CD4-positive, alpha-beta T cell treated with Interleukin-21 for 1 hour (primary cell): ENCODE measurements at places on chromosomes 11 and 22.

GRCh38 chr11:126797457-126798169 lies 203.0 kb downstream of the KIRREL3 start:
- no peak for DNase-seq

GRCh38 chr11:126156814-126157213 lies 54.6 kb downstream of the RPUSD4 start:
- DNase-seq: no peak

DNA sequence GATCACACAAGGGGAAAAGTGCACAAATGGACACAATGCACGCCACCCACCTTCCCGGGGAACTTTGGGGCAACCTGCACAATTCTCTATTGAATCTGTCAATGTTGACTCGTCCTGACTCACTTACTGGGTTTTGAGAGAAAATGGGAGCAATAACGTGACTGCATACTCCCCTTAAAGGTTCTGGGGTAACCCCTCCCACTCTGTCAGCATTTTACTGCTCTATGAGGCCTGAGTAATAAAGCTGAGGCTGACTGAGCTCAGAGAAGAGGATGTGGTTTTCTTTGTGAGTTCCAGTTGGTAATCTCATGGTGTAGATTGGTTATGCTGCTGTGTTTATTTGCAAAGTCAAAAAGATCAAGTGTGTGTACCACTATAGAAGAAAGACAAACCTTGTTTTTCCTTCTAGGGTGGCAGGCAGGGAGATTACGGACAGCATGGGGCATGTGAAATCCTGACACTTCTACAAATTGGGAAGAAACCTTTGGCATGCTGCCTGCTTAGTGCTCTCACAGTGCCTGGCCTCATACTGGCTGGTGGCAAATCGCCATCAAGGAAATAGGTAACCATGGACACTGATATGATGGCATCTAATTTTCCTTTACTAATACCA lies 16.1 kb upstream of the APOA1 start:
- DNase-seq: peak; percentile 83

DNA sequence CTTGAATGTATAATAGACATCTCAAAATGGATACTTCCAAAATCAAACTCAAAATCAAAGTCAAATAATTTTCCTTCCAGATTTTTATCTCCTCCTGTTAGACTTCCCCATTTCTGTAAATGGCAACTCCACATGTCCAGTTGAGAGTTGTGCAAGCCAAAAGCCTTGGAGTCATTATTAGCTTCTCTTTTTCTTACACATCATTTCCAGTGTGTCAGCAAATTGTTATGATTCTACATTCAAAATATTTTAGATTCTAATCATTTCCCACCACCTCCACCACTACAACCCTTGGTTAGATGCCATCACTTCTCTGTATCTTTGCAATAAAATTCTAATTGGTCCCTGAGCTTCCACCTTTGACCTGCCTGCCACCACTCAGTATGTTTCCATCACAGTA lies 155.7 kb downstream of the CNTN5 start:
- DNase-seq: no peak

DNA sequence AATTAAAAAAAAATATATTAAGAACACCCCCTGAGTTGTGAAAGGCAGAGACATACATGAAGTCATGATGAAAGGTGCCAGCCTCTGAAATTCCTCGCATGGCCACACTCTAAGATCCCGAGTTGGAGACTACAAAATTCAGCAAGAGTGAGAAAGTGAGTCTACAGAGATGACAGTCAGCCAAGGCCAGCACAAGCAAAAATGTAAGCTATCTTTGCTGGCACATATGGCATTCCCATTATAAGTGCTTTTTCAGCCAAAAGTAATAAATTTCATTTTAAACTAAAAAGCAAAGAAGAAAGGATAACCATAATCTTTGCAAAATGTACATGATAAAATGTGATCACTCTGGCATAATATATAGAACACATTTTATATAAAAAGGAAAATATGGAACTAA lies 40.6 kb downstream of the FANCF start:
- DNase-seq: no peak

DNA sequence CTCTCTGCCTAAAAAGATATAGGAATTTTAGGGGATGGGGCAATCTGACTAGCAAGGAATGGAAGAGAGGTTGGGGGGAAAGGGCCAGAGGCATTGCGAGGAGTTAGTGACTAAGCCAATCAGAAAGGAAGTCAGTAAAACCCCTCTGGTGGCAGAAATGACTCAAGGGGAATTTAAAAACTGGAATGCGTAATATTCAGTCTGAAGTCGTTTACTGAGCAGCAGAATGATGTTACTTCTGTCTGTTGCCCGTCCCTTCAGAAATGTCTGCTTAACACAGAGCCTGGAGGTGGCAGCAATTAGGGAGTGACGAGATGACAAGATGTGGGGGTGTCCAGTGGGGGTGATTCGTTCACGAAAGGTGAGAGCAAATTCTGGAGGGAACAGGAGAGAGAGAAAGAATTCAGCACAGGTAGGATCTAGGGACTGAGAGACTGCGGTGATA lies 107.7 kb upstream of the CLMP start:
- DNase-seq: peak; percentile 17

- no peak for DNase-seq
Measured at GRCh38 chr22:37546437-37547250, 13.6 kb upstream of the CDC42EP1 start.

DNA sequence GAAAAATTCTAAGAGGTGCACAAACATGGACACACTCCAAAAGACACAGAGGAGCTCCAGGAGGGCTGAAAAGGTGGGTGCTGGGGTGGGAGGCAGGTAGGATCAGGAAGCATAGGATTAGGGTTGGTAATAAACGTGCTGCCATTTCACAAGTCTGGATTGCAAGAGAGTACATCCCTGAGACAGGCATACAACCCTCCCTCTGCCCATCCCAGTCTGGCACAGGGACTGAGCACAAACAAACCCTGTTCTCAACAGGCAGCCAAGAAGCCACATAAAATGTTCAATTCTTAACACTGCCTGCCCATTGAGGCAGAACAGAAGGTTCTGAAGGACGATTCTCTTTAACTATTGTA lies 18.5 kb downstream of the SLC35F2 start:
- DNase-seq: no peak

GRCh38 chr11:126592496-126593410 lies 237.3 kb downstream of the ST3GAL4 start:
- no peak for DNase-seq

GRCh38 chr22:32920734-32921133 lies 119.2 kb downstream of the TIMP3 start:
- no peak for DNase-seq

DNA sequence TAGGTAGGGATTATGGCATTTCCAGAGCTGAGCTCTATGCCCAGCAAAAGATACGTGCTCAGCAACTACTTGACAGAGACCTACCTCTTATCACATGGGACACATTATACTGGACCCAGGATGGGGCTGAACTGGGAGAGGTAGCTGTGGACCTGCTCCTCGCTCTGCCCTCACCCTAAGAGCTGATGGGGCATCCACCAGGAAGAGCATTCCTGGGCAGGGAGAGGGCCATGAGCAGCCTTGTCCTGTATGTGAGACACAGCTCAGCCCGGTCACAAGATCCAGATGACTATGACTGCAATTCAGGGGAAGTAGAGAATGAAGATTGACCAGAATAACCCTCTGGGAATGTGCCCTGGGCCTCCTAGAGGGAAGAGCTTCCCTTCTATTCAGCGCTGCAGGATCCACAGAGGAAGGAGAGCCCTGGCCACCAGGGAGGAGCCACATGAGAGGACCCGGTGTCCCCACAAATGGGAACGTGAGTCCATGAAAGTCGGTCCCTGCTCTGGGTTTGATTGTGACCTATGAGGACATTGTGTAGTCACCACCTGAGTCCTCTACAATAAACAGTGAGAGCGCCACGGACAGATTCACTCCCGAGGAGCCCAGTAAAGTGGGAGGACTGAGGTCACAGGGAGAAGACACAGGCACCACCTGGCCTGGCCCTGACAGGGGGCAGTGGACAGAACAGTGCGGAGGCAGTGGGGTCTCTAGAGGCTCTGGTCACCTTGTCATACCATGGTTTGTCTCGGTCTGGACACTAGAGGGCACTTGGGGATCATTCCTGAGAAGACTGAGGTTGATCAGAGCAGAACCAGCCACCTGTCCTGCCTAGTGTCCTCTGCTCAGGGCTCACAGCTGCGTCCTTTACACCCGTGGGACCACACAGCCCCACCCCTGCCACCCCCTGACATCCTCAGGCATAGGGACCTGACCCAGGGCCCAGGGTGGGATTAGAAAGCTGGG lies 99.5 kb downstream of the ZNF280B start:
- DNase-seq: no peak

GRCh38 chr11:94769880-94770279 lies 1.7 kb downstream of the AMOTL1 start:
- no peak for DNase-seq

DNA sequence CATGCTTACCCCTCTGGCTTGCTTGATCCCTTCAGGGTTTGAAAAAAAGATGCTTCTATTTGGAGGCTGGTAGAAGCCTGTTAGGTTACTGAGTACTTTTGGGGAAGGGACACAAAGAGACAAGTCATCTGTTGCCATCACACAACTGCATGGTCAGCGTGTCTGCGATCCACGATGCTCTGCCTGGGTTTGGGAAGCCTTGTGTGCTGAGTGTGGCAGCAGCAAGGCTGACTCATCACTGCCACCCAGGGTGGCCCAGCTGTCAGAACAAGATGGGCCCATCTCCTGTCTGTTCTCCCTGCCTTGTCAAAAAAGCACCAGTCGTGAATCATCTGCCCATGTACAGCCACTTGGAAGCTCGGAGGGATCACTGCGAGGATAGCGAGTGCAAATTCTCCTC lies 26.2 kb downstream of the UBASH3B start:
- DNase-seq: no peak

- no peak for DNase-seq
Measured at GRCh38 chr11:92829671-92830070, 139.8 kb upstream of the MTNR1B start.

GRCh38 chr22:30027169-30027568 lies 53.1 kb upstream of the HORMAD2 start:
- DNase-seq: no peak

- no peak for DNase-seq
Measured at GRCh38 chr11:75165721-75166120, 14.8 kb downstream of the SLCO2B1 start.

DNA sequence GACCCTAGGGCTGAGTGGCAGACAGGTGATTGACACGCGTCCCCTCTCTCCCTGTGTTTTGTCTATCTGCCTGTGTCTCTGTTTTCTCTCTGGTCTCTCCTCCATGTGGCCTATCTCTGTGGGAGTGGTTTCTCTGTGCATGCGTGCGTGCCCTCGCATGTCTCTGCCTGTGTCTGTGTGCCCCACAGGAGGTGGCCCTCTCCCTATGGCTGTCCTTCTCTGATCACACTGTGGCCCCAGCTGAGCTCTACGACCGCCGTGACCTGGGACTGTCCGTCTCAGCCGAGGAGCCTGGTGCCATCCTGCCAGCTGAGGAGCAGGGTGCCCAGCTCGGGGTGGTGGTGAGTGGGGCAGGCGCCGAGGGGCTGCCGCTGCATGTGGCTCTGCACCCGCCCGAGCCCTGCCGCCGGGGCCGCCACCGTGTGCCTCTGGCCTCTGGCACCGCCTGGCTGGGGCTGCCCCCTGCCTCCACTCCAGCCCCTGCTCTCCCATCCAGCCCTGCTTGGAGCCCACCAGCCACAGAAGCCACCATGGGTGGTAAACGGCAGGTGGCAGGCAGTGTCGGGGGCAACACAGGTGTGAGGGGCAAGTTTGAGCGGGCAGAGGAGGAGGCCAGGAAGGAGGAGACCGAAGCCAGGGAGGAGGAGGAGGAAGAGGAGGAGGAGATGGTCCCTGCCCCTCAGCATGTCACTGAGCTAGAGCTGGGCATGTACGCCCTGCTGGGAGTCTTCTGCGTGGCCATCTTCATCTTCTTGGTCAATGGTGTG lies 11.6 kb downstream of the TMEM132A start:
- DNase-seq: no peak

- no peak for DNase-seq
Measured at GRCh38 chr22:31447337-31447736, 42.3 kb downstream of the EIF4ENIF1 start.

- no peak for DNase-seq
Measured at GRCh38 chr22:30279046-30279788, 10.1 kb downstream of the CASTOR1 start.

GRCh38 chr11:76600124-76600655 lies 70.4 kb downstream of the LRRC32 start:
- DNase-seq: no peak

- no peak for DNase-seq
Measured at GRCh38 chr11:57316017-57316416, 8.7 kb downstream of the TNKS1BP1 start.

DNA sequence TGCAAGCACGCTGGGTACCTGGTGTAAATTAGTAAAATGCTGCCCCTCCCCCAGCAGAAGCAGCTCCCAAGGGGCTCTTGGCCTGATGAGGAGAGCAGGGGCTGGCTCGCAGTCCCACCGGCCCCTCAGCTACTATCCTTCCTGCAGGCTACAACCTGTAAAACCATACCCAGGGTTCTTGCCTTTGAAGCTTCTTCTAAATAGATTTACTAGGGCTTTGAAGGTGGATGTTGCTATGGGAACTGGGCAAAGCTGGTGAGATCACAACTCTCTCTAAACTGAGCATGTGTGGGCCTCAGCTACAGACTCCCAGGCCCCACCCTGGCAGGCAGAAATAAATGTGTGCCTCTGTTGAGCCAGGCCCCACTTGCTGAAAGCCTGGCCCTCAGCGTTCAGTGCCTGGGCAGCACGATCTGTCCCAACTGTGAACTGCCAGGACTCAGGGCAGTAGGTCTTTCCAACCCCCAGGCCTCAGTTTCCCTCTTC lies 18.5 kb downstream of the CD5 start:
- peak; percentile 81 for DNase-seq

DNA sequence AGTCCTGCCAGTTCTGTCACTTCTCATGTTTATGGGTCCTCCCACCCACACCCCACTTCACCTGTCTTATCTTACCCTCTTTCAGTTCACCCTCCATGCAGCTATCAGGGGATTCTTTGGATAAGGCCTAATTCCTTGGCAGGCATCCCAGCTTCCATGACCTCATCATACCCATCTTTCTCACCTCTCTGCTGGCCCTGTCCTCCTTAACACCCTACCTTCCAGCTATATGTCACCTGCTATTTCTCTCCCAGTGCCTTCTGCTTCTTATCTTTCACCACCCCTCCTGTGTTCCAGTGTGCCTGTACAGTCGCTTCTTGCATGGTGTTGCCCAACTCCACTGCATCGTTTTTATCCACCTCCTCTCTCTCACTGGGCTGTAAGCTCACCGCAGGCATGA lies 28.3 kb downstream of the SNU13 start:
- DNase-seq: no peak

DNA sequence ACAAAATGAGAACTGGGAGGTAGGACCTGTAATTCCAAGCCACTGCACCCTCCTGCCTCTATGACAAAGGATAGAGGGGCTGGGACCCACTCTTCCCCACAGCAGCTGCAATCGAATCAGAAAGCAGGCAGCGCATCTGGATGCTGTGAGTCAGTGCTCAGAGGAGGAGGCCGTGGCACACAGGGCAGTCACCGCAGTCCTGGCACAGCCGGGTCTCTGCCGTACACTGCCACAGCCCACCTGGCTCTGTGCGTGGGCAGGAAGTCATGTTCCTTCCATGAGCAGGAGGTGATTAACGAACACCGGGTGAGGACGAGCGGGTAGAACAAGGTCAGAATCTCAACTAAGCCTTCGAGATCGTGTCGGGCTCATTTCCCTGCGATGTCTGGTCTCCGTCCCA lies 30.2 kb upstream of the PPFIA1 start:
- DNase-seq: no peak

- no peak for DNase-seq
Measured at GRCh38 chr22:19760951-19761724, 560 bp downstream of the TBX1 start.
